Stimulated activated CD4-positive, alpha-beta T cell treated with anti-CD3 and anti-CD28 coated beads, TNF-alpha, amount 100 ng/mL, for 4 hours (primary cell): ENCODE measurements at places on chromosomes 13 and 19.

DNA sequence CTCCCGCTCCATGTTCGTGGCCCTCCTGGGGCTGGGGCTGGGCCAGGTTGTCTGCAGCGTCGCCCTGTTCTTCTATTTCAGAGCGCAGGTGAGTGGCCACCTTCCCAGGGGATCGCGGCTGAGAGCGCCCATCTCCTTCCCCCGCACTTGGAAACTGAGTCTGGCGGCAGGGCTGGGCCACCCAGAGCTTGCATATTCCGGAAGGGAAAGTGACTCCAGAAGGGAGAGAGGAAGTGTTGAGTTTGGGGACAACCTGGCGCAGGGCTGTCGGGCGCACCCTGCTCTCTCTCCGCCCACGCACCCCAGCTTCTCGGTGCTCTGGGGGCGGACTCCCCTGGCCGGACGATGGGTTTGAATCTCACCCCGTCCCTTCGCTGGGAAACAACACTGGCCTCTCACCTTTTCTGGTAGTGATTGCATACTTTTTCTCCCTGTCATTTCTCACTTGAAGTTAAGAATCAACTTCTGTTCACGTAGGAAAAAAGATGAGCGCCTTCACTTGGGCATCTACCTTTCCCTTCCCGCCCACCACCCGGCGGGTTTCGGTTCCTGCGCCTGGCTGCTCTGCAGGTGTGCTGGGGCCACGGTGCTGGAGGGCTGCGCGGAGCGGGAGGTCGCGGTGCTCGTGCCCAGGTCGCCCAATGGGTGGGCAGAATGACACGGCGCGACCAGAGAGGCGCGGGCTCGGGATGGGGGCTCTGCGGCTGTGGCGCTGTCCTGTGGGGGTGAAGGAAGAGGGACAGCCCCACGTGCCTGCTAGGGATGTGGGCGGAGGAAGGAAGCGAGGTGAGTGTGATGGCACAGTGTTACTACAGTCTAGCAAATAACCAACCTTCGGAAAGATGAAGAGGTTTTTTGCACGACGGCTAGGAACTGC, 721 bp downstream of the TNFSF11 start:
- peak; percentile 55 for DNase-seq

DNA sequence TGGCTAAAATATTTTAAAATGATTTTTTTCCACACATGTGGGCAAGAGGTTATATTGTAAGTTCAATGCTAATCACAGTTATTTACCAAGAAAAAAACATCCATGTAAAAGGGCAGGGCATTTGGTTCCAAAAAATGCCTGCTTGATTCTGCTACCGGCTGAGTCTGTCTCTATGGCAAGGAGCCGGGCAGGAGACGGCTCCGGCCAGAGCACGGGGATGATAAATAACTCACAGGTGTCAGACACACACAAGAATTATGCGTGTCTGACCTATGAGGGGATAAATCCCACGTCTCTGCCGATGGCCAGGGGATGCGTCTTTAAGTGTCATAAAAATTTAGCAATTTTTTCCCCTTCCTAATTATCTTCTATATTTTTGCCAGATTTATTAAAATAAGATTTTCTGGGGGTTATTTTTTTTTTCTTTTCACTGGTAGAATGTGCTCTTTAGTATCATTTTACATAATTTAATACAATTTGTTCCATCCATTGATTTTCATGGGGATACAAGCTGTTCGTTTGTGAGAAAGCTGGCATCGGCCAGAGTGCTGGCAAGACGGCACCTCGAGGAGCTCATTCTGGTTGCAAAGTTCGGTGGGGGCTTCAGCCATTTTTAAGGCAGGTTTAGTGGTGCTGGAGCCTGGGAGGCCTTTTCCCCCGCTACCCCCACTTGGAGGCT, 253.9 kb downstream of the ZNF536 start:
- DNase-seq: no peak

DNA sequence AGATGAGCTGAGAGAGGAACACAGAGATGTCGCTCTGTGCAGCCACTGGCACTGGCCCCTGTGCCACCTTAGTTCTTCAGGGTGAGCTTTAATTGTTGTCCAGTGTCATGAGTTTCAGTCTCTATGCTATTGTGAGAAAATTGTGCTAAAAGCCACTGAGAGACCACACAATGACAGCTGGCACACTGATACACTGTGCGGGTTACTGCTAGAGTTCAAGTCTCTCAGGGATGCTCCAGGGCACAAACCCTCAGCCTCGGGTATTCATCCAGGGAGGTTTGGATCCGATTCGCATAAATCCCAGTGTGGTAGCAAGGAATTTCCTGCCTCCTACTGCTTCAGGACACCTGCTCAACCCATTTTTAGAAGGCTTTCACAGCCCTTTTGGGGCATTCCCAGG, 68.1 kb upstream of the EDNRB start:
- no peak for DNase-seq

DNA sequence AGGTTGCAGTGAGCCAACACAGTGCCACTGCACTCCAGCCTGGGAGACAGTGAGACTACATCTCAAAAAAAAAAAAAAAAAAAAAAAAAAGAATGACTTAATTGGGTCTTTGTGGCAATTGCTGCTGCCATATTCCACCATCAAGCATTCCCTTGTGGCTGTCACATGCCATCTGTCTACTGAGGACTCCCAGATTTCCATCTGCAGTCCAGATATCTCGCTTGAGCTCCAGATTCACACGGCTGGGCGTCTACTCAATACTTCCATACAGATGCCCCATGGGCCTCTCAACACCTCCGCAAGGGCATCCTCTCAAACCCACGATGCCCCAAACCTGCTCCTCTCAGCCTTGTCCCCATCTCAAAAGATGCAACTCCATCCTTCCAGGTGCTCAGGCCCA, 12.9 kb downstream of the TMEM143 start:
- no peak for DNase-seq

DNA sequence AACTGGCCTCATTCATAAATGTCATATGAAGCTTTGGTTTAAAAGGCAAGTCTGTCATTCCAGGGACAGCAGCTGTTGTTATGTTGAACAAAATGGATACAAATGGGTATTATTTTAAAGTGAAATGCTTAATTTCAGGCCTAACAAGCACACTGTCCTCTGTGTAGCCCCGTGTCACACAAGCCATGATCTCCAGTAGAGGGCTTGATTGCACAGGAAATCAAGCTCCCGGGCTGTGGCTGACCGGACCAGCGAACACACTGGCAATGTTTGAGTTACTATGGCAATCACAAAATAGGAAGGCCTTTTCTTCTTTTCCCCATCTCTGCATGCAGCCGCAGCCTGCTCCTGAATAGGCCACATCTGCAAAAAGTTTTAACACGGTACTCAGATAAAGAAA, 64.0 kb upstream of the GSX1 start:
- DNase-seq: no peak

GRCh38 chr19:45848922-45849321, 14.0 kb downstream of the SYMPK start:
- no peak for DNase-seq
